Retinal pigment epithelial cell (primary cell): ENCODE measurements at places on chromosomes 1 and 21.

DNA sequence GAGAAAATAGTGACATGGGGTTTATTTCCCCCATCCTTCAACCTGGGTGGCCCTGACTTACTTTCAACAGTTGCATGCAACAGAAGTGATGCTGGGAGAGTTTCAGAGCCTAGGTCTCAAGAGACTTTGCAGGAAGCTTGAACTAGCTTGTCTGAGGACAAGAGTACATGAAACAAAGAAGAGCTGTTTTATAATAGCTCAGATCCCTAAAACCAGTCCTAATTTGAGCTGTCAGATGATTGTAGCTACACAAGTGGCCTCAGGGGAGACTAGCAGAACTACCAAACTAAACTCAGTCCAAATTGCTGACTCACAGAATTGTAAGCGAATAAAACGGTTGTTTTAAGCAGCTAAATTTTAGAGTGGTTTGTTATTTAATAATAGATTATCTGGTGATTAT, 17.1 kb downstream of the RC3H1 start:
- no peak for DNase-seq

DNA sequence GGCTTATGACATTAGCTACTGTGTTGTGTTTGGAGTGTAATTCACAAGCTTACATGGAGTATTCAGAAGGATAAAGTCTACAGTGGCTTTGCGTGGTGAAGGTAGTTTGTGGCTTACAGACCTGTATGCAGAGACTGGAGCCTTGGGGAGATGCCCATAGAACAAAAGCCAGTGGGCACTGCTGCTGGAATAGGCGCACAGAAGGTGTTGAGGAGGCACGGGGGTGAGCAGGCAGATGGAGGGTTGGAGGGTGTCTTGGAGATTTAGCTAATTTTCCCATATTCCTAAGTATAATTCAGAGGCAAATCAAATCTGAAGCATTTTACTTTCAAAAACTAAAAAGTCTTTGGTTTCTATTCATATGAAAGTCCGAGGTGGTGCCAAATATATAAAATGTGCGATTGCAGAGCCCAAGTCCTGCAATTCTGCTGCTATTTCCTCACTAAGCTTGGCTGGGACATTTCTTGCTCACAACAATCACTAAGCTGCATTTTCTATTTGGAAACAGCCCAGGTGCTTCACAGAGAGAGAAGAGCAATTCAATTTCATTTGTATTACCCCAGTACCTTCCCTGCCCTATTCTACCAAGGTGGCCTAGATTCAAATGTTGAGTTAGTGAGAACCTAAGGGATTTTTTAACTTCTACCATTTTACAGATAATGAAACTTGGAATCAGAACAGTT, 48.5 kb downstream of the FH start:
- DNase-seq: no peak

- no peak for DNase-seq
Observed at GRCh38 chr1:223651291-223651991, 14.1 kb downstream of the CAPN8 start.

- no peak for DNase-seq
Observed at GRCh38 chr1:248194117-248194516, 2.9 kb upstream of the OR2M3 start.

GRCh38 chr1:22129501-22130117, 13.3 kb downstream of the WNT4 start:
- no peak for DNase-seq

DNA sequence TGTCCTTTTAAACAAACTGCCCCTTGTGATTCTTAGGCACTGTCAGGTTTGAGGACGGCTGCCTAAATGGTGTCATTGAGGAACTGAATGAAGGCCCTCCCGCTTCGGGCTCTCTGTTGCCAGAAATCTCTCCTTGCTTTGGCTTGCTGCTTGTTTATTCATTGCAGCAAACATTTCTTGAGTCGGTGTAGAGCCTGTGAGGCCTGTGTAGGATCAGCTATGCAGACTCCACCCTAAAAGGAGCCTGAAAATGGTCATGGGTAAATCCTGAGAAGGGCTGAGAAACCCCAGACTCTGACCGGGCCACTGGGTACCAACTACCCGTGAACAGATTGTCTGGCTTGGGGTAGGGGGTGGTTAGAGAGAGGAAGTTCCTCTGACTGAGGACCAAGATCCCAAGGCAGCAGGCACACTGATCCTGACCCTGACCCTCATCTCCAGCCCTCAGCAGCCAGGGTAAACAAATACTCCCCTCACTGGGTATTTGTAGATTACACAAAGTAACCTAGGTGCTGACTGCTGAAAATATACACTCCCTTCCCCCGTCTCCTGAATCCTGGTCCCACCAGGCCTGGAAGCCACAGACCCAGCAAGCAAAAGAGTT, 3.1 kb downstream of the IL6R start:
- no peak for DNase-seq

DNA sequence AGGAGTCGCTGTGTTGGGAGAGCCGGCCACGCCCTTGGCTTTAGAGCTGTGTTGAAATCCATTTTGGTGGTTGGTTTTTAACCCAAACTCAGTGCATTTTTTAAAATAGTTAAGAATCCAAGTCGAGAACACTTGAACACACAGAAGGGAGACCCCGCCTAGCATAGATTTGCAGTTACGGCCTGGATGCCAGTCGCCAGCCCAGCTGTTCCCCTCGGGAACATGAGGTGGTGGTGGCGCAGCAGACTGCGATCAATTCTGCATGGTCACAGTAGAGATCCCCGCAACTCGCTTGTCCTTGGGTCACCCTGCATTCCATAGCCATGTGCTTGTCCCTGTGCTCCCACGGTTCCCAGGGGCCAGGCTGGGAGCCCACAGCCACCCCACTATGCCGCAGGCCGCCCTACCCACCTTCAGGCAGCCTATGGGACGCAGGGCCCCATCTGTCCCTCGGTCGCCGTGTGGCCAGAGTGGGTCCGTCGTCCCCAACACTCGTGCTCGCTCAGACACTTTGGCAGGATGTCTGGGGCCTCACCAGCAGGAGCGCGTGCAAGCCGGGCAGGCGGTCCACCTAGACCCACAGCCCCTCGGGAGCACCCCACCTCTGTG, 4.7 kb downstream of the C1orf35 start:
- no peak for DNase-seq
